ENCODE measurements at places on chromosomes 5 and 9. TPM values are rescaled to one million over a fixed set of nuclear protein-coding genes. Genes with fewer than 3 reads are reported as not detected.

The PDLIM7 gene
- 206 TPM for total RNA-seq

The CDH9 gene
- not detected for total RNA-seq

The STK32A gene
- total RNA-seq, result under 0.01 TPM

The MBLAC2 gene
- 5.5 TPM for total RNA-seq

The TSLP gene
- 0.78 TPM for total RNA-seq

The SLC45A2 gene
- total RNA-seq, result not detected

The NUTM2G gene
- not detected for total RNA-seq

The GABRA6 gene
- total RNA-seq, result not detected

All from hair follicular keratinocyte (primary cell).